Fibroblast of pulmonary artery (primary cell): ENCODE measurements at places on chromosomes 2 and 18.
A peak's percentile ranks its signal among the peaks of the same experiment; 100 is the strongest.

DNA sequence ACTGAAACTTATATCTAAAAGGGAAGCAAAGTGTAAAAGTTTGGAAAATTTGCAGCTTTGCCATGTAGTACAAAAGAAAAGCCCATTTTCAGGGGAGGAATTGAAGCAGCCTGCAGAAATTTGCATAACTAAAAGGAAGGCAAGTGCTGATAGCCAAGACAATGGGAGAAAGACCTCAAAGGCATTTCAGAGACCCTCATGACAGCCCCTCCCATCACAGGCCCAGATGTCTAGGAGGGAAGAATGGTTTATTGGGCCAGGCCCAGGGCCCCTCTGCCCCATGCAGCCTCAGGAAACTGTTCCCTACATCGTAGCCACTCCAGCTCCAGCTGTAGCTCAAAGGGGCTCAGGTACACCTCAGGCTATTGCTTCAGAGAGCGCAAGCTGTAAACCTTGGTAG is 14.4 kb upstream of the WDR75 start:
- DNase-seq: no peak

DNA sequence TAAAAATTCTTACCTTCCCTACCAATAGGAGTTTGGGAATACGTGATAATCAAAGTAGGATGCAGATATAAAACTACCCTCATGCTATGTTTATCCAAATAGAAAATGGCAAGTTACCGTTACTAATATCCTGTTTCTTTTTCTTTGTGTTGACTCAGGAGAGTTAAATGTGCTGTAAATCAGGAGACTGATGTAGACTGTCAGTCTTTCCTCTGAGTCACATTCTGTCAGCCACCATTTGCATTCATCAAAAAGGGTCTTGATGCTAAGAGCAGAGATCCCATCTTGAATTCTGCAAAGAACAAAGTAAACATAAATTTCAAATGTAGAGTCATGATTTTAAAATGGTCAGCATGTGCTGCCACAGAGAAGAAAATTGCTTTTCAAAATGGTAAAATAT is 712.8 kb downstream of the SOCS6 start:
- DNase-seq: peak; percentile 13

- DNase-seq: no peak
These were observed 26.7 kb upstream of the ASB18 start for GRCh38 chr2:236290742-236291425.

DNA sequence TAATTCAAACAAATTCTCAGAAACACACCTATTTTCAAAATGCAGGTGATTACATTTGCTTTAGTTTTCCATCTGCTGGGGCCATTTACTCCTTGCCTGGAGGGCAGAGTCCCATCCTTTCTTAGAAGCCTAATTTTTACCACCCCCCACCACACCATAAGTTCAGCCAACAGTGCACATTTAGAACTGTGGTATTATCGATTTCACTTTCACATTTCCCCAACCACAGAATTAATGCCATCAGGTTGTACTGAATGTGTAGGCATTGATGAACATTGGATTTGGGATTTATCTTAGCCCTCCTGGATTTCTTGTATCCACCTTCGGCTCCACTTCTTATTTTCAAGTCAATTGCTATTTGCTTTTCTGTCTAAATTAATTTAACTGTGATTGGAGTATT is 4.5 kb downstream of the SCYGR3 start:
- no peak for DNase-seq

- DNase-seq: peak; percentile 31
These were observed 235.0 kb upstream of the RGPD4 start for GRCh38 chr2:107591561-107592279.
